ENCODE measurements at places on chromosomes 7 and 10.

DNA sequence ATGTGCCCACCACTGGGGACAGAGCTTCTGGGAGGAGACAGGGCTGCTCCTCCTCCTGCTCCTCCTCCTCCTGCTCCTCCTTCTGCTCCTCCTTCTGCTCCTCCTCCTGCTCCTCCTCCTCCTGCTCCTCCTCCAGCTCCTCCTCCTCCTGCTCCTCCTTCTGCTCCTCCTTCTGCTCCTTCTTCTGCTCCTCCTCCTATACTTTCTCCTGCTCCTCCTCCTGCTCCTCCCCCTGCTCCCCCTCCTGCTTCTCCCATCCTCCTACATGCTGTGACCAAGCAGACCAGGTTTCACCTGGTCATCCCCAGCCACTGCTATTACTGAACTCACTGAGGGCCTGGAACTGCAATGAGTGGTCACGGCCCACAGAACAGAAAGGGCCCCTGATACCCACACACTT, 154.0 kb upstream of the PPP2R2D start:
- DNase-seq: no peak

DNA sequence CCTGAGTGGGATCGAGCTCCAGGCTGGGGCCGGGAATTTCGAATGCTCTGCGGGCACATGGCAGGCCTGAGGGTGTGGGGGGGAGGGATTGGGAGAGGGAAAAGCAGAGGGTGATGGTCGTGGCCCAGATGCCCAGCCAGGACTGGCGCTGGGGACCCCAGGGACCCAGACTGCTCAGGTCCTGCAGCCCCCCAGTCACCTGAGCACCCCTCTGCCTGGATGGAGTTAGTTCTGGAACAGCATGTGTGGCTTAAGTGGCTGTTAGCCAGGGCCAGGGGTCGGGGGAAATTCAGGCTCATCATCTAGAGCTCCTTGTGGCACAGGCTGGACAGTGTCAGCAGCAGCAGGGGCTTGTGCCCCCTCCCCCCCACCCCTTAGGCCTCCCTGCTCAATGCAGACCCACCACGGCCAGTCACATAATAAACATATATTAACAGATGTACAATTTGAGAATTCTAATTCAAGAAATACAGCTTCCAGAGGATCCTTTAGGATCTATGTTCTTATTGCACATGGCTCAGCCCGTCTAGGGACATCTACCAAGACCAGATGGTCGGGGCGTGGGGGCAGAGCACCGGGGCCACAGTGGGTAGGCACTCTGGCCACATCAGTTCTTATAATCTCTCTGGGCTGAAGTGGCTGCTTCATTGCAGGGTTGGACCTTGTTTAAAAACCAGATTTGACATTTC, 22.2 kb downstream of the DNAJB12 start:
- no peak for DNase-seq

GRCh38 chr7:112022128-112022527, 184.1 kb downstream of the DOCK4 start:
- no peak for DNase-seq

- no peak for DNase-seq
Measured at GRCh38 chr7:431658-432111, 88.0 kb downstream of the PDGFA start.

DNA sequence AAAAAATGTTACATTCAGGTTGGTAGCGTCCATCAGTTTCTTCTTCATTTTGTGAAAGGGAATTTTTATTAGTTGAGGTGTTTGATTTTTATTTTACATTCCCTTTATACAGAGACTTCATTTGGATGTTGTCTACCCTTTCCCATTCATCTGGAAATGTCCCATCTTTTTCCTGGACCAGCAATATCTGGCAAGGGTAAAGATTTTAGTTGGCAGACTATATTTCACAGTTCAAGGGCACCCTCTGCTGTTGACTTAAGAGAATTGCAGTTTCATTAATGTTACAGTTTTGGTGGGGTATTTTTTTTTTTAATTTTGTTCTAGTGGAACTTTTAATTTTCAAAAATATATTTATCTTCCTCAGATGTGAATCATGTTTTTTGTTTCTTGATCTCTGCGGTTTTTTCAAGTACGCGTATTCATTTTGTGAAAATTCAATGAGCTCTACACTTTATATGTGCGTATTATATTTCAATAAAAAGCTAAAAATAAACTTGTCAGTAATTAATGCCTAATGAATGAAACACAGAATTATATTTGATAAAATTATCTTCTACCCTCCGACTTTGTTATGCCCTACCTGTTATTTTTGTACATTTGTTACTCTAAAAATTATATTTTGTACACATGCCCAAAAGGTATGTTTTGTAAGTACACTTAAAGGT, 97.9 kb upstream of the KLF14 start:
- no peak for DNase-seq

DNA sequence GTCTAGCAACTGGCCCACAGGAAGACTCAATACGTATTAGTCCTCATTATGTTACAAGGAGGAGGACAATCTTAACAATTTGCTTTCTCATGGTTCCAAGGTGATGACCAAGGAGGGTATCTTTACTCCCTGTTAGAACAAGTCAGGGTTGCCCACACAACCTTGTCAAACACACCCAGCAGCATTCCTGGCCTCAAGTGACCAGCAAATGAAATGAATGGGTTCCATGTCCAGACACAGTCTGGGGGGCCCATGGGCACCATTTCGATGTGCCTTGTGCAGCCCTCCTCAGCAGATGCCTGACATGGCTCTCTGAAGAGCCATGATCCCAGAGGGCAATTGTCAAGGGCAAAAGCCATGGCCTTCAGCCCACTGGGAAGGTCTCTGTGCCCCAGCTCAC, 40.8 kb downstream of the ANXA8 start:
- DNase-seq: no peak

GRCh38 chr10:71372882-71373495, 23.7 kb upstream of the CDH23 start:
- DNase-seq: no peak

GRCh38 chr7:109873296-109873695, 1217.6 kb upstream of the LRRN3 start:
- no peak for DNase-seq

DNA sequence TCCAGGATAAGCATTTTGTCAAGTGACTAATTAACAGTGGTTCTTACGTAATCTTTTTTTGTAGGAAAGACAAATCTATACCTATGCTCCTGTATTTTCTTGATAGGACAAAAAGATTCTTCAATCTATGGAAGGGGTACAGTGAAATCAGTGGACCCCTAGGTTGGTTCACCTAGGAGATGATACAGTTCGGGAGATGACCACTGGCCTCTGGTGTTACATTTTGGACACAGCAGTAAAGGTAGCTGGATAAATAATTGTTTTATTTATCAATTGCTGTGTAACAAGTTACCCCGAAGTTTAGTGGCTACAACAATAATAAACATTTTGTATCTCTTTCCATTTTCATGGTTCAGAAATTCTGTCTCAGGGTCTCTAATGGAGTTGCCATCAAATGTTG, 288.2 kb upstream of the MAGI2 start:
- DNase-seq: no peak

DNA sequence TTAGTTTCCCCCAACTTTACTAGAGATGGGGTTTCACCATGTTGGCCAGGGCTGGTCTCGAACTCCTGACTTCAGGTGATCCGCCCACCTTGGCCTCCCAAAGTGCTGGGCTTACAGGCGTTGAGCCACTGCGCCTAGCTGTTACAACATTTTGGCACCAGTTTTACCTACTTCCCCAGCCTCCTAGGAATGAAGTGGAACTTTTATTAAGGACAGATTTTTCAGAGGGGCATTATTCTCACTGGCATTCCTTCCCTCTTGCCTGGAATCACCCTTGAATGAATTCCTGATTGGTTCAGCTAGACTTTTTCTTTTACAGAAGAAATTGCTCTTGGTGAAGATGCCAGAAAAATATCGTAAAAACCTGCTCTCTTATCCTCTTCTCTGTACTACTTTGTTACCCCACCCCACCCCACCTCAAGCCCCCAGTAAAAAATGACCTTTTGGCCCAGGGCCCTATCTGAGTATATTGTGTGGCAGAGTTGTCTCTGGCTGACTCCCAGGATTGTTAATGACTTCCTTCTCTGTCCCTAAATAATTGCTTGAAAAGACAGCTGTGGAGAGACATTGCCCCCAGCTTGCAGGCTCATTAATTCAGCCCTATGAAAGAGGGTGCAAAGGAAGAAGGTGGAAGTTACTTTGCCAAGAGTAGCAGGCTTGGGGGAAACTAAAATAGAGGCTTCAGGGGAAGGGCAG, 189.6 kb downstream of the AUTS2 start:
- DNase-seq: no peak

DNA sequence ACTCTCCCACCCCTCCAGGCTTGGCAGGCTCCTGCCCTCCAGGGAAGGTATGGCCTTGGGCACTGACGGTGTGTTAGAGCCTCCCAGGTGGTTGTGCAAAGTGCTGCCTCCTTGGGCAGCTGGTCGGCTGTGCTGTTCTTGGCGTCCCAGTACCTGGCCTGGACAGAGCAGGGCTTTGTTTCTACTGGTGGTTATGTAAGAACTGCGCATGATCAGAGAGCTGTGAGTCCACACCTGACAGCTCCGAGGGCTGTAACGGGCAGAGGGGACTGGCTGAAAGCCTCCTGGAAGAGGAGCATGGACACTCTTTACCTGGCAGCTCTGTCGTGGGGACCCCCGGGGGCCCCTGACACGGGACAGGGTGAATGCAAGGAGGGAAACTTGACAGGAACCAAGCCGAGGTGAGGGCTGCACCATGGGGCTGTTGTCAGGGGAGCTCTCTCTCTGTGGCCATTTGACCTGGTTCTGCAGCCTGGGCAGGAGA, 3.1 kb upstream of the SFRP5 start:
- DNase-seq: no peak

Data from activated CD8-positive, alpha-beta memory T cell treated with anti-CD3 and anti-CD28 coated beads, Interleukin-2, amount 10 ng/mL, durations not matched to agents 7 days and 5 days (primary cell).